ENCODE measurements at places on chromosomes 1 and 21.
A peak's percentile ranks its signal among the peaks of the same experiment; 100 is the strongest.

DNA sequence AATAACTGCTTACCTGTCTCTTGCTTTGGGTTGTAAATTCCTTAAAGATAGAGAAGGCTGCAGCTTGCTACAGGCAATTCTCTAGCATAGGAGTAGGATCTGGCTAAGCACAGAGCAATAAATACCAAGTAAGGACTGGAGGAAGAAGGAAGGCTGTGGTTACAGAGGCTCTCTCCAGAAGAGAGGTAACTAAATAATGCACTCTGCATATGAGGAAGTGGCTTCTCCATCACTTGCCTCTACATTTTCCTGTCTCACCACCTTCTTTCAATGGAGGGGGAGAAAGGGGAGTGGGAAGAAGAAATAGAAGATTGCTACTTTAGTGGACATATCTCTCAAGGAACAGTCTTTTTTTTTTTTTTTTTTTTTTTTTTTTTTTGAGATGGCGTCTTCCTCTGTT lies 60.9 kb upstream of the LAX1 start:
- no peak for DNase-seq

DNA sequence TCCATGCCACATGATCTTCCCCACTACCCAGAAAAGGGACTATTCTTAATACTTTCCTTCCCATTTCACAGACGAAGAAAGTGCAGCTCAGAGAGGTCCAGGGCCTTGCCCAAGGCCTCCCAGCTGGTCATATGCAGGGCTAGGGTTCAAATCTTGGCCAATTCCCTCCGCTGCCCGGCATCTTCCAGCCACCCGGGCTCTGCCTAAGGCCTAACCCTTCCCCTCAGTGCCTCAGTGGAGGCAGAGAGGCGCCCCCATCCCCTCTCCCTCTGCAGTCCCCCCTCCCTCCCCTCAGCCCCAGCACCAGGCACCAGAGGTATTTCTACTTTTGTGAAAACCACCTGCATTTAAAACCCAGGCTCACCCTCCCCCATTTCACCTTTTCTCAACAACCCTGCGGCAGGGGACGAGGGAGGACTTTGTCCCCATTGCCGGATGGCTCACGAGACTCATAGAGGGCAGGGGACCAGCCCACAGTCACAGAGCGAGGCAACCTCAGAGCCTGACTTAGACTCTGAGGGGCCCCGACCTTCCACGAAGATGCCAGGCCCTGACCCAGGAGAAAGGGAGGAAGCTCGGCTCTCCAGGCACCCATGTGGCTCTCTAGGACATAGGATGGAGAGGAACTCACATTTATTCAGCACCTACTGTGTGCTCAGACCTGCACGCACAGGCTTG lies 12.3 kb downstream of the LAPTM5 start:
- DNase-seq = no peak

GRCh38 chr1:170461762-170462384 lies 70.1 kb upstream of the GORAB start:
- no peak for DNase-seq

- no peak for DNase-seq
Observed at GRCh38 chr1:210248341-210248740, 15.7 kb downstream of the SERTAD4 start.

GRCh38 chr1:47701741-47702515 lies 264.1 kb downstream of the FOXD2 start:
- DNase-seq = no peak

DNA sequence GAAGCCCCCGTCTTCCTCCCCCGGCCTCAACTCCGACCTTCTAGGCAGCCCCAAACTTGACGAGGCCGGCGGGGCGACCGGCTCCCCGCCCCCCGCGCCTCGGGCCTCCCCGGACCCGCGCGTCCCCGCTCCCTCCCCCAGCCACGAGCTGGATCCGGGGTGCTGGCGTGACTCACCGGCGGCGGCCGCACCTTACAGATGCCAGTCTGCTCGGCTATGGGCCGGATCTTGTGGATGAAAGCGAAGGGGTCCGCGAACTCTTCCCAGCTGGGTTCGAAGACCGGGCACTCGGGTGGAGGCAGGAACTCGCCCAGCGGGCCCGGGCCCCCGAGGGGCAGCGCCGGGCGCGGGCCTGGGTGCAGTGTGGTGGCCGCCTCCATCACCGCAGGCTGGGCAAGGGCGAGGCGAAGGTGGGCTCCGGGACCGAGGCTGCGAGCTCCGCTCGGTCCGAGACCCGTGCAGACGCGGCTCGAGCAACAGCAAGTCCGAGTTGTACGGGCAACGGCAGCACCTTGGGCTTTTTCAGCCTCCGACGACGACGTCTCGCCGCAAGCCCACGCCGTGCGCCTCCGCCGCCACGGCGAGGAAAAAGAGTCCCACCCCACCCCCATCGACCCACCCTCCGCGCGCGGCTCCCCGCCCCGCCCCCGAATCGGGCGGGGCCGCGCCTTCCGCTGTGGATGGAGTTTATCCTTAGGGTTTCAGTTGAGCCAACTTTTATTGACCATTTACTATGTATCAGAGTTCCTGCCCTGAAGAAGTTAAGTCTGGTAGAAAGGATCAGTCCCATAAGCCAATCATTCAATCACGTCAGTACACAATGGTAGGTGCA lies at the start of gene KDM5B:
KDM5B (minus strand) TSS at position 496 of the 832 bp plus-strand sequence; CDS start at position 380, 116 bp downstream.
- DNase-seq = peak; percentile 12

DNA sequence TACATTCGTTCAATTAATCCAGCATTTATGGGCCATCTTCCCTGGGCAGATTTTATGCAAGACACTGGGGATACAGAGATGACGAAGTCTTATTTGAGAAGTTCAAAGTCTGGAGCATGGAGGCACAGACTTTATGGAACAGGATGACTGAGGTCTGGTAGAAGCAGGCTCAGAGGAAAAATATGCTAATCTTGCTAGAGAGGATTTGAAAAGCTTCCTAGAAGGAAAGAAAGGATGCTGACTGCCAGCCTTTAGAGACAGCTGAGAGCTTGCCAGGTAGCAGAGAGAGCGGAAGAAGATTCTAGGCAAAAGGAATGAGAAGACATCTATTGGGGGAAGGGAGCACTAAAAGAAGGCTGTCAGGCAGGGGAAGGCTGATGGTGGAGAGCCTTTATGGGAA lies 75.5 kb upstream of the ATP5PO start:
- DNase-seq = no peak

DNA sequence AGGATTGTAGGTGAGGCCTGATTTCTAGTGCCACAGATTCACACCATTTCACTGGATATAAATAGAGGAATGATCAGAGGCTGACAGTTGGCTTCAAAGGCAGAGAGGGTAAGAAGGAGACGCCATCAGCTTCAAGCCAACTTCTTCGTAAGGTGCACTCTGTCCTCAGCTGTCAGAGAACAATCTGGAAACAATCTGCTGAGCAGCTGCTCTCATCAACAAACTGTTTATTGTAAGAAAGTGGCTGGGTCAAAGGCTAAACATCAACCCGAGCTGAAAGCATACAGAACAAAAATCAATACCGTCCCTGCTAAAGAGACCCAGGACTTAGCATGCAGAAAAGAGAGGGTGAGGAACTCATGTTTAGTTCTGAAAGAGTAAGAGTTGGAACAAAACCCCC lies 48.2 kb downstream of the HLCS start:
- no peak for DNase-seq

DNA sequence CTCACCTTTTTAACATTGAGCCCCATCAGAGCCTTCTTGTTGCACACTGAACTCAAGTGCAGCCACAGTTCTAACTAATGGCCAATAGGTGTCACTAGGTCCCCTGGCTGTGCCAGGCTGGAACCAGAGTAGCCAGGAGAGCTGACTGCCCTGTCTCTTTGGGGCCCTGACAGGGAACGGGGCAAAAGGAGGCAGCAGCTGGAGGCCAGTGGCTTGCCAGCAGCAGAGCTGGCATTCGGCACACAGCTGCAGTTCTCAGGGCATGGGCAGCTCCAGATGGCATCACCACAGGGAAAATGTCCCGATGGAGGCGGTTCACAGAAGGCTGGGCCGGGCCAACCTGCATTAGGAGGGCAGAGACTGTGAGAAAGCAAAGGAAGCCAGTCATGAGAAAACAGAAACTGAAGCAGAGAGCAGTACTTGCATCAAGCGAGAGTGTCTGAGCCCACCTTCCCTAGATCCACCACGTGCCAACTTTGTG lies 188.6 kb downstream of the FCRL5 start:
- no peak for DNase-seq

DNA sequence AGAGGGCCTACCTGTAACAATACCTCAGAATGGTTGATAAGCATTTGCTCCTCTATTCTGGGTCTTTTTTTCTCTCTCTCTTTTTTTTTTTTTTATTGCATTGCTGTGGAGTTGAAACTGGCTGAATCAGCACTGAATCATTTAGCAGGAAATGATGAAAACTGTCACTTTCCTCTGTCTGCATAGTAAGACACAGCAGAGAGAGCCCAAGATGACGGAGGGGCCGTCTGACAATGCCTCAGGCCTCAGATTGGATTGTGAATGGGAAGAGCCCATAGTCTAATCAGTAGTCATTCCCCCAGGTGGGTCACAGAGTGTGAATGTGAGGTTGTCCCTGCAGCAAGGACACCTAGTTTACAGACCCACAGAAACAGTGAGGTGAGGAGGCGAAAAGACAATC lies 193.2 kb upstream of the PLXNA2 start:
- no peak for DNase-seq

DNA sequence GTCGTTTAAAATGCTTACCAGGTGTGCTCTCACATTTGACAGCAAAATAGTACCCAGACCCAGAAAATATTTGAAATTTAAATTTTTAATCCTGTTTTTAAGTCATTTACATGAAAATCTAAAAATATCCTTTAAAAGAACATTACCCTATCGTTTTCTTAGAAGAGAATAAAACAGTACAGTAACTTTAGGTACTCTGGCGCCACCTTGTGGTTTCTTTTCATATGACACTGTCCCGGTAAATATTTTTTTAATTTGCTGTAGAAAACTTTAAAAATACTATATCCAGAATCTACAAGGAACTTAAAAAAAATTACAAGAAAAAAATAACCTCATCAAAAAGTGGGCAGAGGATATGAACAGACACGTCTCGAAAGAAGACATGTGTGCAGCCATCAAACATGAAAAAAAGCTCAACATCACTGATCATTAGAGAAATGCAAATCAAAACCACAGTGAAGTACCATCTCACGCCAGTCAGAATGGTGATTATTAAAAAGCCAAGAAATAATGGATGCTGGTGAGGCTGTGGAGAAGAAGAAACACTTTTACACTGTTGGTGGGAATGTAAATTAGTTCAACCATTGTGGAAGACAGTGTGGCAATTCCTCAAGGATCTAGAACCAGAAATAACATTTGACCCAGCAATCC lies 129.2 kb downstream of the RGS21 start:
- DNase-seq = no peak

DNA sequence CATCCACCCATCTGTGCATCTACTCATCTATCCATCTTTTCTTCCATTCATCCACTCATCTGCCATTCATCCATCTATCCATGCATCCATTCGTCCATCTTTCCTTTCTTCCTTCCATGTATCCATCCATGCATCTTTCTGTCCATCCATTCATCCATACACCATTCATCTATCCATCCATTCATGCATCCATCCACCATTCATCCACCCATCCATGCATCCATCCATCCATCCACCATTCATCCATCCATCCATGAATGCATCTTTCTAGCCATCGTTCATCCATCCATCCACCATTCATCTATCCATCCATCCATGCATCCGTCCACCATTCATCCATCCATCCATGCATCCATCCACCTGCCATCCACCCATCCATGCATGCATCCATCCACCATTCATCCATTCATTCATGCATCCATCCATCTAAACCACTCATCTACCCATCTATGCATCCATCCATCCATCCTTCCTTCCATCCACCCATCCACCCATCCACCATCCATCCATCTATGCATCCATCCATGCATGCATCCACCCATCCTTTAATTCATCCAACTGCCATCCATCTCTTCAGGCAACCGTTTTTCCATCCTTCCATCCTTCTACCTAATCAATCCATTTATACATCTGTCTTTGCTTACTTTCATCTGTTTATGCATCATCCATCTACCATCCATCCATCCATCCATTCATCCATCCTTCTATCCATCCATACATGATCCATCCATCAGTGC lies 87.1 kb downstream of the TRIM11 start:
- DNase-seq = no peak

DNA sequence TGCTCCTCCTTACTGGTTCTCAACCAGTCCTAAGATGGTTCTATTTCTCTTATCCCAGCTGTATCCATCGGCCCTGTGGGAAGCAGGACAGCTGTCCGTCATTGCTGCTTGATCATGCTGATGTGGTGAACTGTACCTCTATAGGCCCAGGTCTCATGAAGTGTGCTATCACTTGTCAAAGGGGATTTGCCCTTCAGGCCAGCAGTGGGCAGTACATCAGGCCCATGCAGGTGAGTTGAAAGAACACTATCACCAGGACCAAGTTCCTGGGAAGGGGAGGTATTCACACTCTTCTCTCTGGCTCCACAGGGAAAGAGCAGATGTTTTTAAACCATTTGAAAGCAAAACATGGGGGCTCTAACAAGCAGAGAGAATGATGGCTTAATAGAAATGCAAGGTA lies 302.6 kb downstream of the PAPPA2 start:
- DNase-seq = no peak

- no peak for DNase-seq
Observed at GRCh38 chr1:36652586-36652985, 169.9 kb upstream of the CSF3R start.

DNA sequence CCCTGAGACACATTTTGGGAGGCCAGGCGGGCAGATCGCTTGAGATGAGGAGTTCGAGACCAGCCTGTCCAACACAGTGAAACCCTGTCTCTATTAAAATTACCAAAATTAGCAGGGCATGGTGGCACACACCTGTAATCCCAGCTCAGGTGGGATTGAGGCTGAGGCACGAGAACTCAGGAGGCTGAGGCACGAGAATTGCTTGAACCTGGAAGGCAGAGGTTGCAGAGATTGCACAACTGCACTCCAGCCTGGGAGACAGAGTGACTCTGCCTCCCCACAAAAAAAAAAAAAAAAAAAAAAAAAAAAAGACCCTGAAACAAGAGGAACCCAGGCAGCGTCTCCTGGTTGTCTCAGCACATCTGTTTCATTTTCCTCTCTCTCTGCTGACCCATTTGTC lies 24.2 kb downstream of the PGM1 start:
- DNase-seq = peak; percentile 66

DNA sequence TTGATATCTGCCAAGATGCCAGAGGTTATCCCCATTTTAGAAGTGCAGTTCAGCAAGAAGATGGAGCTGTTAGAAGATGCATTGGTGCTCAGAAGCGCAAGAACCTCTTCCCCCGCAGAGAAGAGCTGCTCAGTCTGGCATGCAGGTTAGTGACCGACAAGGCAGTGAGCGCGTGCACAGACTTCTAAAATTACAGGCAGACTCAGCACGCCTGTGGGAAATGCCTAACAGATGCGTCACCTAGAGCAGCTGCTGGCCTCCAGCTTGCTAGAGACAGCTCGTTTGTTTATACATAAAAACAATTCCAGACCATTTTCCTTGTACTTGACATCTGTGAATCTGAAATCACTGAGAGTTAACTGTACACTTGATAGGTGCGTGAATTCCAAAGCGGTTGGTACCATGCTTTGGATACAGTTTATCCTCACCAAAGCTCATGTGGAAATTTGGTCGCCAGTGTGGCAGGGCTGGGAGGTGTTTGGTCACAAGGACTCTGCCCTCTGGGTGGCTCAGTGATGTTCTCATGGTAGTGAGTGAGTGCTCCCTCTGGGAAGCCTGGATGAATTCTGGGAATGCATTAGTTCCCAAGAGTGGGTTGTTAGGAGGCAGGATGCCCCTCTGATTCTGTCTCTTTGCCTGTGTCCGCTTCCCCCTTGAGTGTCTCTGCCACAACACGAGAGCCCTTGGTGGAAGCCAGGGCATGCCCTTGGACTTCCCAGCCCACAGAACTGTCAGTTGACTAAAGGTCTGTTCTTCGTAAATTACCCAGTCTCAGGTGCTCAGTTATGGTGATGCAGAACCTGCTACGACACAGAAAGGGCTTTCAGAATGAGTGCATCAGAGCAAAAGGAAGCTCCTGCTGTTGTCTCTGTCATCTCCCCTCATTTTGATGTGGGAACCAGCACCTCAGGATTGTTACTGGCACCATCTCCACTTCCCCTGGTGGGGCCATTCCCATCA lies 24.4 kb downstream of the SNAP47 start:
- DNase-seq = peak; percentile 82
